ENCODE measurements at places on chromosomes 16 and 17. TPM values are rescaled to one million over a fixed set of nuclear protein-coding genes. Genes with fewer than 3 reads are reported as not detected.
A peak's percentile ranks its signal among the peaks of the same experiment; 100 is the strongest.

TEKT5 gene
- not detected for total RNA-seq

KRTAP2-2 gene
- not detected for total RNA-seq

NPTX1 gene
- 1.3 TPM for total RNA-seq

IRF8 gene
- 43.1 TPM for total RNA-seq

SHISA6 gene
- total RNA-seq: not detected

RAC3 gene
- total RNA-seq: 3.4 TPM

KRT20 gene
- not detected for total RNA-seq

CTF1 gene
- total RNA-seq: 9.3 TPM

- DNase-seq: no peak
Observed at GRCh38 chr17:69473841-69474831, 59.6 kb downstream of the MAP2K6 start.

- no peak for DNase-seq
Observed at GRCh38 chr16:3979518-3979917, 99.0 kb upstream of the CREBBP start.

GRCh38 chr17:38508954-38509771 lies 80.9 kb downstream of the ARHGAP23 start:
- peak; percentile 82 for DNase-seq

DNA sequence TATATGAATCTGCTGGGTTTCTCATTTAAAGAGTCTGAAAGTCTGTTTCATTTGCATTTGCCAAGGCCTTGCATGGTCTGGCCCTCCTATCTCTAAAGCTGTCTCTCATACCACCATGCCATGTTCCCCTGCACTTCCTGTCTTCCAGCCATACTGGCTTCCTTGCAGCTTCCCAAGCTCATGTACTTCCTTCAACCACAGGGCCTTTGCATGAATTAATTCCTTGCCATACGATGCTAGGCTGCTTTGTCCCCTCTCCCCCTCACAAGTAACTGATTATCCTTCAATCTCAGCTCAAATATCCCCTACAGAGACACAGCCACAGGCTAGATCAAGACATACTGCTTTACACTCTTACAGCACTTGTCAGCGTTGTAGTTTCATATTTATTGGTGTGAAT lies 5.8 kb downstream of the CRYM start:
- DNase-seq: no peak

DNA sequence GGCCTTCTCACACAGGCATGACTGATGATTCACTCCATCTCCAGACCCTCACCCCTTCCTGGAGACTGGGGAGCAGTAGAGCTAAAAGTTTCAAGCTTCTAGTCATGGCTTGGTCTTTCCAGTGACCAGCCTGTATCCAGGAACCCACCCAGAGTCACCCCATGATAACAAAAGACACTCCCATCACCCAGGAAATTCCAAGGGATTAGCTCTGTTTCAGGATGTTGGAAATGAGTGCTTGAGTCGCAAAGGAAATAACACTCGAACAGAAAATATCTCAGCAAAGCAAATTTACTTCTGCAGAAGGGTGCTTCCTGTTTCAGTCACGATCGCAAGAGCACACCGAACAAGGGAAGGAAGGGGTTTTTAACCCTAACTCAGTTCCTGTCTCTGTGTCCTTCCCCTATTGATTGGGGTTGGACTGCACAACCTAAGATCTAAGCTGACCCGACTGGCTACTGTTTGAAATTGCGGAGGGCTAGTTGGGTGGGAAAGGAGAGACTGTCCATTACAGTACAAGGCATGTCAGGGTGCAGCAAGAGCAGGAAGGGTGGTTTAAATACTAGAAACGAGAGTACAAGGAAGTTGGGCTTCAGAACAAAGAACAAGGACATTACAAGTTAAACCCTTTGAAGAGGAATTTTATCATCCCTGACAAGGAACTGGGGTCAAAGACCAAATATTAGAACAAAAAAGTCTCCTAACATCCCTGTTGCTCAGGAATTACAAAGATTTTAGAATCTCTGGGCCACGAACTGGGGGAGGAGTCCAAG lies 224.4 kb upstream of the CACNG5 start:
- no peak for DNase-seq

DNA sequence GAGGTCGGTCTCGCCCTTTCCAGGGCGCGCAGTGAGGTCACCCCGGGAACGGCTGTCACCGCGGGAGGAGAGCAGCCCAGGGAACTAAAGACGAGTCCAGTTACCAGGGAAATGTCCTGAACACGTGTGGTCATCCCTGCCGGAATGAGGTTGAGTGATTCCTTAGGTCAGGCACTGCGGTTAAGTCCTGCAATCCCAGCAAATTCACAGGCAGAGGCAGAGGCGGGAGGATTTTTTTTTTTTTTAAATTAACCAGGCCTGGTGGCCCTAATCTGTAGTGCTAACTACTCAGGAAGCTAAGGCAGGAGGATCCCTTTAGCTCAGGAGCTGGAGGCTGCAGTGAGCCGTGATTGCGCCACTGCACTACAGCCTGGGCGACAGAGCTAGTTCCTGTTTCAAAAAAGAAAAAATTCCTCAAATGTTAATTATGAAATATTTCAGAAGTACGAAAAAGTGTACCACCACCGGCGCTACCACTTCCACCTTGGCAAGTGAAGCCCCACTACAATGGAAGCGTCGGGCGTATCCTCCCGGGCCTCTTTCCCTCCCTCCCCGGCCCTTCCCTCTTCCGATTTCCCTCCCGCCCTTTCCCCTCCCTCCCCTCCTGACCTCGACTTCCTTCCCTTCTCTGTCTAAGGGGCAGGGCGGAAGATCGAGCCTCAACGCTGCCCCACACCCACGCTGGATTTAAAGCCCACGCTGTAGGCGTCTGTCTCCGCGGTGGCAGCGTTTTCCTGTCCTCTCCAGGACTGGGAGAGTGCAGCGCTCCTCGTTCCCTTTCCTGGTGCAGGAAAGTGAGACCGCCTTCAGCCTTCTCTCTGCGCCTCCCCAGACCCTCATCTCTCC lies 27.3 kb downstream of the SLFN11 start:
- DNase-seq: peak; percentile 85

DNA sequence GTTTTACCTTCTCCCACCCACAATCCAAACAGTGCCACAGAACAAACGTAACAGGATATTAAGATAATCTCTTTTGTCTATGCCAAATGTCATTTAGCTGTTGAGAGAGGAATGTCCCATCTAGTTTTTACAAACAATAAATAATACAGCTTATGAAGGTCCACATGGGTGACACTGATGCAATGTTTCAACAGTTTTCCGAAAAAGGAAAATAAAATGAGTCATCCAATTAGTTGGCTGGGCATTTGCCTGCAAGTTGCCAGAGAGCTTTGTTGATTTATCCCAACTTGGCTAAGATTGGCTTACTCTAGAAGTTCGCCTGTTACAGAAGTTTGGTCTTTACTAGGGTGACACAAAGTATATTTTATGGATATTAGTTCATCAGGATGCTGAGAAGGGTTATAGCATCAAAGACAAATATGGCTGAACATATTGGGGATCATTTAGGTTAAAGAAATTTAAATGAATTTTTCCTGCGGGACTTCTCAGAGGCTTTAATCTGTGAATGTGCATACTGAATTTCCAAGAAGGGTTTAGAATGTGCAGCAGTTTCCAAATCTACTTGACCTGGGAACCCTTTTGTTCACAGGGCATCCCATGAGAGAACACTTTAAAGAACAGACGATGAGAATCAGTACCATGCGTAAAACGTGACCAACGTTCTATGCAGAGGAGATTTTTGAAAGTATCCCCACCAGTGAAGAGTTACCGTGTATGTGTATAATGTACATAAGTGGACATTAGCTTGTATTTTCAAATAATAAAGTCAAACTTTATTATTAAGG lies 73.1 kb downstream of the CDH13 start:
- DNase-seq: no peak

DNA sequence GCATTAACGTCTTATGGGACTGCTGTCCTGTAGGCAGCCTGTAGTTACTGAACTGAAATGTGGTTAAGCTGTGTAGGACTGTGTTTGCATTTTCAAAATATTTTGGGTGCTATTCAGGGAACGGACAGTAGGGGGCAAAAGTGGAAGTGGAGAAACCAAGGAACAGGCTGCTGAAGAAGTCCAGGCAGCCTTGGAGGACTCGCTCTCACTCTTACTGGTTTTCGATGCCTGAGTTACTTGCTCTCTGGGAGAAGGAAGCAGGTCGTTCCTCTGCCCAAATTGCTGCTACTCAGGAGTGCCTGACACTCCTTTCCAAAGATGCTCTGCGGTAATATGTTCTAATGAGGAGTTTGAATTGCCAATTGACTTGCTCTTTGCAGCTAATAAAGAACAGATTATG lies 64.5 kb upstream of the RBFOX1 start:
- DNase-seq: no peak

GRCh38 chr16:7336742-7337141 lies 4.1 kb downstream of the RBFOX1 start:
- DNase-seq: no peak

DNA sequence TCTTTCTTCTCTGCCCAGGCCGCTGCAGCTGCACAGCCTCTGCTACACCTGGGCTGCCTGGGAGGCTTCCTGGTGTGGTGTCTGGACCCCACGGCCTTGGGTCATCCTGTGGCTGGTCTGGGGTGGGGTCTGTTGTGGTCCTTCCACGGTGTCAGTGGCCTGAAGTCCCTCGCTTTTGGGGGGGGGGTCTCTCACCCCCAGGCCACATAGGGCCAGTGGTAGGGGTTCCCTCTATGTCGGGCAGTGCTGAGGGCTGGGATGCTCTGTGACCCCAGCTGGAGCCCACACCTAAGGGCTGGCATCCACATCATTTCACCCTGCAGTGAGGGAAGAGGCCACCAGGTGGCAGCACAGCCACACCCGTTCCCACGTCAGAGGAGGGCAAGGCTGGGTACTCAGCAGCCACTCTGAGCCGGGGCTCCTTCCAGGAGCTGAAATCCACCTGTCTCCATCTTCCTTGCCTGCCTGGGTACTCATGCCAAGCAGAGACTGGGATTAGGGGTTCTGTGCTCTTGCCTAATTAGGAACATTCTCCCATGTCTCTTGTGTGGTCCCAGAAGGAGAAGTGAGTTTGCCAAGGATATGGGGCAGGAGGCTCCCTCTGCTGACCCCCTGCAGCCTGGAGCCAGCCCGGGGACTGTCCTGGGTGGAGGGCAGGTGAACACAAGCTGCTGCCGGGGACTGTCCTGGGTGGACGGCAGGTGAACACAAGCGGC lies 13.0 kb downstream of the ENGASE start:
- peak; percentile 84 for DNase-seq

GRCh38 chr17:40373324-40373723 lies 8.8 kb upstream of the GJD3 start:
- no peak for DNase-seq

DNA sequence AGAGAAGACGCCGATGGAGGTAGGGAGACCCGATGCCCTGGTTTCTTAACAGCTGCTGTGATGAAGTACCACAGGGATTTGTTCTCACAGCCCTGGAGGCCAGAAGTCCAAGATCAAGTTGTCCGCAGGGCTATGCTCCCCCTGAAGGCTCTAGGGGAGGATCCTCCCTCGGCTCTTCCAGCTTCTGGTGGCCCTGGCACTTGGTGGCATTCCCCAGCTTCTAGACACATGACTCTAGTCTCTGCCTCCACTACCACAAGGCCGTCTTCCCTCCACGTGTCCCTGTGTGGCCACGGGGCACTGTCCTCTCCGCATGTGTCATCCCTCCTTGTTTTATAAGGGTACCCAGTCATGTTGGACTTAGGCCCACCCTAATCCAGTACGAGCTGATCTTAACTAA lies 375.2 kb downstream of the SLC39A11 start:
- DNase-seq: no peak

GRCh38 chr17:70286391-70286790 lies 117.1 kb downstream of the KCNJ2 start:
- DNase-seq: no peak

DNA sequence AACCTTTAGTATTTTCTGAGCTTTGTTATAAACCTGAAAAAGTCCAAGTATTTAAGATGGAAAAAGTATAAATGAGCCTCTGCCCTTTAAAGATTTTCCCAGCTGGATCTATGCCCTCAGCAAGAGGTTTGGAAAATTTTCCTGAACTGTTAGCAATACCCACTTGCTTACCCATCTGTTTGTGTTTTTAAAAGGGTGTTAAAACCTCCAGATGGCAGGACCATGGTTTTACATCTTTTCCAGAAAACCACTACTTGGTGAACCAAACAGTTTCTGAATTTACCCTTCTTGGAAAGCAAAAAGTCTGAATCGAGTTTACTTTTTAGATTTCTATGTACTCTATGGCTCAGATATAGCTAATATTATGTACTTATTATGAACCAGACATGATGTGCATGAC lies 719 bp downstream of the PMFBP1 start:
- DNase-seq: no peak

- DNase-seq: peak; percentile 90
Observed at GRCh38 chr16:4654011-4654963, 29.7 kb downstream of the MGRN1 start.

DNA sequence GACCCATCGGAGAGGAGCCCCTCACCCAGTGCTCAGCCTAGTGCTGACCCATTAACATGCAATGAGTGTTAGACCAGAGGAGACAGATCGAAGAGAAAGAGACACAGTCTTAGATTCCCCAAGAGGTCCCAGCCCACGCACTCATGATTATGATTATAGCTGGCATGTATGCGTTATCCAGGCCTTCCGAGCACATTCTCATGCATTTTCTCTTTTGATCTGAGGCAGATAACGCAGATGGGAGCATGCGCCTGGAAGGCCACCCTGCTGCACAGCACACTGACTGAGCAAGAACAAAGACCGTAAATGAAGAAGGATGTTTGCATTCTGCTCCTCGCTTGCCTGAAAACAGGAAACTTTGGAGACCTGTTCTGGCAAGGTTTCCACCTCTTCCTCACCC lies 232.7 kb downstream of the SOX9 start:
- DNase-seq: no peak

- DNase-seq: no peak
Observed at GRCh38 chr17:6070430-6070912, 292 bp downstream of the WSCD1 start.

DNA sequence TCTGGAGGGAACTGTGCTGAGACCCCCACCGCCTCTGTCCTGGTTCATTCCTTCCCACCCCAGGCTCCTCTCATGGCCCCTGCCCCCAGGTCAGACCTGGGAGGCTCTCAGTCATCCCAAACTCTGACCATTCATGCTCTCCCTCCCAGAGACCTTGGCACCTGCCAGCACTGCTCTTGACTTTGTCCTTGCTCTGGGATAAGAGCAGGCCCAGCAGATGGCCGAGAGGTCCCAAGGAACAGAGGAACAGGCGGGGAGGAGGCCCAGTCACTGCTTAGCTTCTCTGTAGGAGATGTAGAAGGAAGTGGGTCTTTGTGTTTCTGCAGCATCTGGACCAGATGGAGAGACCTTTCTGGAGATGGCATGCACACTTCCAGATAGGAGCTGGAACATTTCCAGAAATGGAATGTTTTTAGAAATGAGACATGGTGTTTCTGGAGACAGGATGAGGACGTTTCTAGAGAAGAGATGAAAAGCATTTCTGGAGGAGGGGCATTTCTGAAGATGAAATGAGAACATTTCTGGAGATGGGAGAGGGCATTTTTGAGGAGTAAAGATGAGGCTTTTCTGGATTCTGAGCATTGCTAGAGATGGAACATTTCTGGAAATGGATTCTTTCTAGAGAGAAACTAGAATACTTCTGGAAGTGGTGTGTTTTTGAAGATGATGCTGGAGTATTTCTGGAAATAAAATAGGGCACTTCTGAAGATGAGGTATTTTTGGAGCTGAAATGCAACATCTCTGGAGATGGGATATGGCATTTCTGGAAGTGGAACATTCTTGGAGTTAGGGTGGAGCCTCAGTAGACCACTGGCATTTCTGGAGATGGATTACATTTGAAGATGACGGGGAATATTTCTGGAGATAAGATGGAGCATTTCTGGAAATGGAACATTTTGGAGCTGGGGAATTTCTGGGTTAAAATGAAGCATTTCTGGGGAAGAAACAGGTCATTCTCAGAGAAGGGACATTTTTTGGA lies 55.2 kb downstream of the RAI1 start:
- DNase-seq: no peak
